ENCODE measurements at places on chromosomes 3 and 15. TPM values are rescaled to one million over a fixed set of nuclear protein-coding genes. Genes with fewer than 3 reads are reported as not detected.

The FURIN gene
- polyA plus RNA-seq, result 58.8 TPM

The MME gene
- 374 TPM for polyA plus RNA-seq

The ZNF860 gene
- 1.7 TPM for polyA plus RNA-seq

The COPB2 gene
- 148 TPM for polyA plus RNA-seq

The GOLGA6L9 gene
- polyA plus RNA-seq, result 3.6 TPM

Data from left renal cortex interstitium (tissue), 4 donors.